ENCODE measurements at places on chromosomes 3 and 15. TPM values are rescaled to one million over a fixed set of nuclear protein-coding genes. Genes with fewer than 3 reads are reported as not detected.

OSTN gene
- total RNA-seq: not detected

DNA sequence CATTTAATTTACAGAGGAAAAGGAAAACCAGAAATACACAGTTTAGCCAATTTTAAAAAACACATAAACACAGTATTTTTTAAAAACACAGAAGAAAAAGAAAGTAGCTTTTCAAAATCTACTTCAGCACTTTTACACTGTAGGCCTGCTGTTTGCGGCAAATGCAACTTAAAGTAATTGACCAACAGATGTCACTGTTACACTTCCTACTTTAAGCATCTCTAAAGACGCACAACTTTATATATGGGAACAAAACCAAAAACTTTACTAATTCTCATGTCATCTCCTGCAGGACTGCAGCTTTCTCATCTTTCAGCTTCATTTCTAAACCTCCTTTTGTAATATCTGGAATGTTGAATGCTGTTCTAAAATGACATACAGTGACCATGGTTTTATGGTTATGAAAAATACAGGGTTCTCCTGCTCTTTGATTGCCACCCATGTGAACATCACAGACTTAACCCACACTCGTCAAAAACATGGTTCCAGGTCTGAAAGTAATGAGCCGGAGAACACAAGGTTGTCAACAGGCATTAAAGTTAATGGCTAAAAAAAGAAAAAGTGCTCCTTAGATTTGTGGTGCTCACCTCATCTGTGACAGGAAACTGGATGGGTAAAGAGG is 107.9 kb downstream of the FMN1 start:
- DNase-seq: peak; percentile 43

MCF2L2 gene
- total RNA-seq: 1.5 TPM

GRCh38 chr15:29018120-29018805 is 132.5 kb downstream of the APBA2 start:
- no peak for DNase-seq

- peak; percentile 52 for DNase-seq
Observed at GRCh38 chr3:32283304-32283703, 44.8 kb downstream of the CMTM8 start.

GRCh38 chr3:9727041-9727595 is 4.4 kb upstream of the BRPF1 start:
- peak; percentile 80 for DNase-seq

DNA sequence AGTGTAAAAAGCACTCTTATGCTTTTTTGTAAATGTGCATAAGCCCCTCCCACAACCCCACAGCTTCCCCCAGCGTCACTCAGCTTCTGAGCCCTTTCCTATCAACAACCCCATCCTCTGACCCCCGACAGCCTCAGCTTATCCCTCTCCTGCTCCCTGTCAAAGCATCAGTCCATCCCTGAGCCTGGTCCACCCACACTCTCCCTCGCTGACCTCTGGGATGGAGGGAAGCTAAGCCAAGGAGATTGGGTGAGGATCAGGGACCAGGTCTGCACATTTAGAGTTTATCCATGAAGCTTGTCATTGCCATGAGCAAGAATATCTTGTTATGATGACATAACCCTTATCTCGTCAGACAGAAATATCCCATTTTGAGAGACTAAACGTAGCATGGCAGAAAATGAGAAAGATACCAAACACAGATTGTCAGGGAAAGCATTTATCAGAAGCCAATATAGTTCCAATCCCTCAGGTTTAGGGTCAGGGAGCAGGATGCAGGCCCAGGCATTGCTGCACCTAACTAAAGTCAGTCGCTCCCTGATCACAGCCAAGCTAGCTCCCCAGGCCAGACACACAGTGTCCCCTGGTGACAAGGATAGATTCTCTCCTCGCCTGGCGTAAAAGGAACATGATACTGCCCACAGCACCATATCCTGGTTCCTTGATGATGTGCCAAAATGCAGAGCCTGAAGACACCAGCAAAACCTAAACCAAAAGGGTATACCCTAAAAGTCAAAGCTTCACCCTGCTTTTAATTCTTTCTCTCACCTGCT is 66.9 kb downstream of the DCLK3 start:
- DNase-seq: no peak

- DNase-seq: no peak
Observed at GRCh38 chr3:34212175-34212574, 413.7 kb downstream of the PDCD6IP start.

DNA sequence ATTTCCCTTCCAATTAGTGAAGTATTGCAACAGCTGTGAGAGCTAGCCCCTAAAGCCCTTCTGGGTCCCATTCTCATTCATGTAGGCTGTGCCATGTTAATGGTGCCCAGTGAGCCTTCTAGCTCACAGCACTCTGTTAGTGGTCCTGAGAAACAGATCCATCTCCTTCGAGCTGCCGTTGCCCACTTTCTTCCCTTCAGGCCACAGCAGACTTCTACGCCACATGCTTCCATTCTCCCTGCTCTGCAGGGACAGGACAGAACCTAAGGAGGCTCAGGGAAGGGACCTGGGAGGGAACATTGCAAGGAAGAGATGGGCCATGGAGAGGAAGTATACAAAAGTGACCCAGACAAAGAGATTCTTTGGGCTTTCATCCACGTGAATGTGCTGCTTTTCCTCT is 11.7 kb upstream of the STARD5 start:
- no peak for DNase-seq

EPHB3 gene
- total RNA-seq: not detected

DNA sequence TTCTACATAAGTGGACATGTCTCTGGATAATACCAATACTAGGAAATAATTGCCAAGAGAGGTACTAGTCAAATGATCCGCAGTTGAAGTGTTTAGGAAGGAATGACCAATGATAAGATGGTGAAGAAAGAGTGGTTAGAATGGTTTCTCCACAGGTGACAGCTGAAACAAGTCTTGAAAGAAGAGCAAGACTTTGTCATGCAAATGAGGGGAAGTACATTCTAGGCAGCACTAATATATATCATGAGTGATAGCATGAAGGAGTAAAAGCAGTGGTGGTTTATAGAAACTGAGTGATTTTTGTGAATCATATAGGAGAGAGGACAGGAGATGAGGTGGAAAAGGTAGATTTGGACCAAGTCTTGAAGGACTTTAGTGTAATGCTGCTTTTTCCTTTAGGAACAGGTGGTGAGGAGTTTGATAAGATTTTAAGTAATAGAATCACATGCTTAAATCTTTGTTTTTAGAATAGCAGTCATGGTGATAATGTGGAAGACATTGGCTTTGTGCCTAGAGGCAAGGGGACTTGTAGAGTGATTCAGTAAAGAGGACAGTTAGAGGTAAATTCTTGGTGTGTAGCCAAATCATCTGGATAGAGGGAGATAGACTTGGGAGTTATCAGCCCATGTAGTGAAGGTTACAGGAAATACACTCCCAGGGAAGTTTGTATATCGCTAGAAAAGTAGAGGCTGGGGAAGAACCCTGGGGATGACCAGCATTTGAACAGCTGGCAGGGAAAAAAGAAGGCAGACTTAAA is 31.9 kb downstream of the SLMAP start:
- peak; percentile 59 for DNase-seq

CCDC54 gene
- total RNA-seq: not detected

ALDH1A2 gene
- not detected for total RNA-seq

DNA sequence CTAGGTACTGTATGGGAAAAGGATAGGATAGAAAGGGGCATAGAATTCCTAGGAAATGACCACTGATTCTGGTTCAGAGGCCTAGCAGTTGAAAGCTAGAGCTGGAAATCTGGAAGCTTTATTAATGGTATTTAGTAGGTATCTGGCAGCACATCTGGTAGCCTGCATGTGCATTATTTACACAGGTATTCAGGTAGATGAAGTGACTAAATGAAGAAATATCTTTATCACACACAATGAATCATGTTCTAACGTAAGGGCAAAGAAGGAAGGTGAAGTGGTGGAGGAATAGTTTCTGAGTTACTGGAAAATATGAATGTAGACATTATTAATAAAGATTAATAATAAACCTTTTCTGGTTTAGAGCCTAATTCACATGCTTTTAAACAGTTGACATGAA is 119.9 kb downstream of the MBNL1 start:
- DNase-seq: no peak

DNA sequence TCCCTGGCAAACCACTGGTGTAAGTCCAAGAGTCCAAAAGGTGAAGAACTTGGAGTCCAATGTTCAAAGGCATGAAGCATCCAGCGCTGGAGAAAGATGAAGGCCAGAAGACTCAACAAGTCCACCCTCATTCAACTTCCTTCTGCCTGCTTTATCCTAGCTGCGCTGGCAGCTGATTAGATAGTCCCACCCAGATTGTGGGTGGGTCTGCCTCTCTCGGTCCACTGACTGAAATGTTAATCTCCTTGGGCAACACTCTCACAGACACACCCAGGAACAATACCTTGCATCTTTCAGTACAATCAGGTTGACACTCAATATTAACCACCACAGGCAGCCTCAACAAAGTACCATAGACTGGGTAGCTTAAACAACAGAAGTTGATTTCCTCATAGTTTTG is 245.9 kb upstream of the IGF1R start:
- no peak for DNase-seq

DNA sequence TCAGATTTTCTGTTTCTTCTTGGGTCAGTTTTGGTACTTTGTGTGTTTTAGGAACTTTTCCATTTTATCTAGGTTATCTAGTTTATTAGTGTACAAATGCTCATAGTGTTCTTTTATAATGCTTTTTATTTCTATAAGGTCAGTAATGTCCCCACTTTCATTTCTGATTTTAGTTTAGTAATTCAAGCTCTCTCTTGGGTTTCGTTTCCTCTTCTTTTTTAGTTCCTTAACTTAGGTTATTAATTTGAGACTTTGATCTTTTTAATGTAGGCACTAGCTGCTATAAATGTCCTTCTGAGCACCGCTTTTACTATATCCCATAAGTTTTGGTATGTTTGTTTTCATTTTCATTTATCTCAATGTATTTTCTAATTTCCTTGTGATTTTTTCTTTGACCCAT is 27.0 kb upstream of the CD200R1L start:
- DNase-seq: peak; percentile 56

PRSS50 gene
- 0.10 TPM for total RNA-seq

DNA sequence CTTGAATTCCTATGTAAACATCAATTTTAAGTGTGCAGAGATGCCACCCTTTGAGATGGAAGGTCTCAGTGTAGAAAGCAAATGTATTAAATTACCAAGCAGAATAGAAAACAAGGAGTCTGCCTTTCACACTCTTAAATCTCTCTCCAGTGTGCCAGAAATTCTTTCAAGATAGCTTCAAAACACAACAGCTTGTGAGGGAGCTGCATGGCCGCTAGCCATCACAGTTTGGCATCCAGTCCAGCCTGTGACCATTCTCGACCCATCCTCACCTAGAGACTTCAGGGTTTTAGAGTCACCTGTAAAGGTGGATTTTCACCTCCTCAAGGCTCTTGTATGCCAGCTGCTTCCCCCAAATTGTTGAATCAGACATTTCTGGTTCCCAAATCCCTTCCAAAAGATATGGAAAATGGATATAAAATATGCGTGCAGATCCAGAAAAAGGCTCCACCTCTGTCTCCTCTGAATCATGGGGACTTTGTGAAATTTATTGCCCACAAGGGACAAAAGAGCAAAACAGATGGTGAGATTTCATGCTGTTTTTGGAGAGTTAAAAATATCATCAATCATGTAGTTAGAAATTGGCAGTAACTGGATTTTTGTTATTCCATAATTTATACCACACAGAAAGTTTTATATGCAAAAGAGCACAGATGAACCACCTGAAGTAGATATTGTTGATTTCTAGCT is 114.2 kb upstream of the THRB start:
- no peak for DNase-seq

UCN2 gene
- total RNA-seq: not detected

- no peak for DNase-seq
Observed at GRCh38 chr3:72143322-72143721, 358.4 kb upstream of the PROK2 start.

DNA sequence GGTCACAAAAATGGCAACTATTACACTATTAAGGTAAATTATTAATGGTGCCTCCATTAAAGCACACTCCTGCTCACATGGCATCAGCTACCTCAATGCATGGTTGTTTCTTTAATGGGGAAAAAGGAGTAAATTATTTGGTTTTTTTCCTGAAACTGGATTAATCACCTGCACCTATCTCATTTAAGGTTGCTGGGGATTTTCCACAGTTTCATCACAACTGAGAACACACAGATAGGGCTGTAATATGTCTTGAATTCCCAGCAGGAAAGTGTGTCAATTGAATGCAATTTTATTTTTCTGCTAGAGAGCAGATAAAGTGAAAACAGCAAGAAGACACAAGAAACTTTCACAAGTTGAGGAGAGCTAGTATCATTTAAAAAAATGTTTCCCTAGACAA is 36.4 kb downstream of the RFTN1 start:
- DNase-seq: no peak

TF gene
- total RNA-seq: 0.27 TPM

BUB1B gene
- total RNA-seq: 2.9 TPM

GRCh38 chr15:67967871-67968431 is 86.2 kb upstream of the PIAS1 start:
- peak; percentile 39 for DNase-seq

DNA sequence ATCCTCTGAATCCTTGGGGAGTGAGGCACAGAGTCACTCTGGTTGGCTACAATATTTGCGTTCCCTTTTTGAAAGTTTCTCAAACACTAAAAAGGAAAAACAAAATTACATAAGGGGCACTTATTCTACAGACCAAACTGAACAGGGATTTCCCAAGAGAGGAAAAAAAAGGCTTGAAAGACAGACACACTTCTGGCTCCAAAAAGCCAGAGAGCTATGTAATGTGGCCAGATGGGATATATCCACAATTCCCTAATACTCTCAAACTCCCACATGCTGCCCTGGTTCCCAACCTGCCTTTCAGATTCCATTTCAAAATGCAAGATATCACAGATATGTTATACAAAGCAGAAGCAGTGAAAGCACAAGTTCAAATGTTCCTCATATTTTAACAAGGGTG is 1.6 kb downstream of the FRMD4B start:
- DNase-seq: no peak

GRCh38 chr15:48683991-48684765 is 38.7 kb upstream of the FBN1 start:
- DNase-seq: no peak

GRCh38 chr3:112744106-112744505 is 102.6 kb downstream of the CD200R1L start:
- DNase-seq: no peak

GOLGB1 gene
- total RNA-seq: 58.7 TPM
